ENCODE measurements at places on chromosomes 2 and 18.

DNA sequence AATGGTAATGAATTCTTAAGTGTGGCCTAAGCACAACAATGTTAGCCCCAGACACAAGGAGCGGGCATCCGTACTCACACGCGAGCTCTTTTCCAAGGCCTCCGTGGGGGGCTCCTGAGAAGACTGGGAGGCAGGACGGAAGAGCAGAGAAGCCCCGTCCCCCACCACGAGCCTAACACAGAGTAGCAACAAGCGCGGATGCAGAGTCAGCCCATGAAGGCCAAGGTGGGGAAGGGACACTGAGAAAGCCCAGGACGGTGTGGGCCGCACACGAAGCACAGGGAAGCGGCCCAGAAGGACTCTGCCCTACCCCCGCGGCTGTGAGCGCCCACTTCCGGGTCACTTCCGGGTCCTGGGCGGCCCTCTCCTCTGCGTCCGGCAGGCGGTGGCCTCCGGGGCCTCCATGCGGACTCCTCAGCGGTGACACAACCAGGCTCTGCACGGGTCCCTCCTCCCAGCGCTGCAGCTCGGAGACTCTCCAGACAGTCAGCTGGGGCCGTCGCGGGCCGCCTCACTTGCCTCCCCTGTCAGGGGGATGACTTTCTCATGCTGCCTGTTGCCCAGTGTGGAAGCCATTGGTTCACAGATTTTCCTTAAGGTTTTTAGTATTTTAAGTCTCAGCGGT, 151.5 kb downstream of the MTCL1 start:
- no peak for DNase-seq

- no peak for DNase-seq
Observed at GRCh38 chr2:224379986-224380385, 21.9 kb downstream of the FAM124B start.

- no peak for DNase-seq
Observed at GRCh38 chr18:36572135-36572856, 256.5 kb downstream of the TPGS2 start.

GRCh38 chr2:38116762-38117161, 40.8 kb upstream of the CYP1B1 start:
- no peak for DNase-seq

- no peak for DNase-seq
Observed at GRCh38 chr2:210503001-210503623, 26.6 kb upstream of the LANCL1 start.
